ENCODE measurements at places on chromosomes 7 and 10. TPM values are rescaled to one million over a fixed set of nuclear protein-coding genes. Genes with fewer than 3 reads are reported as not detected.

Gene PRLHR
- total RNA-seq: not detected

Gene RBAK
- total RNA-seq: 7.1 TPM

Gene VWDE
- total RNA-seq: 0.58 TPM

Gene LCOR
- 8.5 TPM for total RNA-seq

Gene MEOX2
- total RNA-seq: not detected

Gene PLEKHA8
- 5.4 TPM for total RNA-seq

Gene TMEM196
- not detected for total RNA-seq

Gene PPP1R3C
- 21.7 TPM for total RNA-seq

Gene ADAMTS14
- total RNA-seq: 0.09 TPM

Gene SEM1
- 329 TPM for total RNA-seq

Gene HYAL4
- total RNA-seq: not detected

Gene SCIN
- total RNA-seq: 0.39 TPM

Gene NKX1-2
- total RNA-seq: 0.05 TPM

Gene PCLO
- 1.5 TPM for total RNA-seq

Gene EPHA1
- 0.05 TPM for total RNA-seq

Gene FAM170B
- total RNA-seq: not detected

Gene TMEM130
- 0.30 TPM for total RNA-seq

Gene MINDY4
- 2.3 TPM for total RNA-seq

Gene GNAT3
- total RNA-seq: not detected

Gene HECW1
- total RNA-seq: 15.3 TPM

Gene SLC13A1
- total RNA-seq: not detected

Gene SPDYE6
- not detected for total RNA-seq

Gene OR2A7
- total RNA-seq: not detected

Gene VWA2
- total RNA-seq: 0.03 TPM

Gene EVX1
- total RNA-seq: 0.18 TPM

Gene CXCL12
- total RNA-seq: 0.25 TPM

All from A549 treated with AZD2906 at 1 μM for 4 hours (cell line).